ENCODE measurements at places on chromosomes 13 and 19.

- no peak for DNase-seq
These were observed 139.3 kb downstream of the PCDH9 start for GRCh38 chr13:67090856-67091255.

GRCh38 chr19:17520865-17521264 is 9.4 kb downstream of the PGLS start:
- no peak for DNase-seq

GRCh38 chr19:37979547-37980082 is 72.6 kb downstream of the SIPA1L3 start:
- DNase-seq: no peak

- DNase-seq: no peak
These were observed 151.5 kb downstream of the ZNF737 start for GRCh38 chr19:20414120-20414519.

GRCh38 chr19:42129399-42130253 is 2.6 kb downstream of the POU2F2 start:
- DNase-seq: no peak

DNA sequence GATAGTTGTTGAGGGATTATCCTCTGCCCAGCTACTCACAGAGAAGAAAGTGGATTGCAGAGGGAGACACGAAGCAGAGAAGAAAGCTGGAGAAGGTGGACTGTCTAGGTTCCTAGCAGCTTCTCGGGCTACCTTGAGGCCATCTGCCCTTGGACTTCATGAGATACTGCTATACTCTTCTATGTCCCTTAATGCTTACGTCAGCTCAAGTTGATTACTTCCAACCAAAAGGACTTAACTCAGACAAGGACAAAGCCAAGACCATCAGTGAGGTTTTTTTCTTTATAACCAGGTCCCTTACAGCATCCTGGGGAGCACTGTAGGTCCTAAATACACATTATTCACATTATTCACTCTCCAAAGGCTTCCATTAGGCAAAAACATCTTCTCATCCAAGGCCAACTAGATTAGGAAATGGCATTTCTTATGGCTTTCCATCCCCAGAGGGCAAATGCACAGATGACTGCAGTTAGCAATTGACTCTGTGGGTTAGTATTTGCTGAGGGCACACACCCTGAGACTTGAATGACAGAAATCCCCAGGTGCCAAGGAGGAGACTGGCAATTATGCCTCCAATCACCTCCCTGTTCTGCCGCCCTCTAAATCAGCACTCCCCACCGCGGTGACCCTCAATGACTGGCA is 4.1 kb upstream of the UBE2L5 start:
- no peak for DNase-seq

DNA sequence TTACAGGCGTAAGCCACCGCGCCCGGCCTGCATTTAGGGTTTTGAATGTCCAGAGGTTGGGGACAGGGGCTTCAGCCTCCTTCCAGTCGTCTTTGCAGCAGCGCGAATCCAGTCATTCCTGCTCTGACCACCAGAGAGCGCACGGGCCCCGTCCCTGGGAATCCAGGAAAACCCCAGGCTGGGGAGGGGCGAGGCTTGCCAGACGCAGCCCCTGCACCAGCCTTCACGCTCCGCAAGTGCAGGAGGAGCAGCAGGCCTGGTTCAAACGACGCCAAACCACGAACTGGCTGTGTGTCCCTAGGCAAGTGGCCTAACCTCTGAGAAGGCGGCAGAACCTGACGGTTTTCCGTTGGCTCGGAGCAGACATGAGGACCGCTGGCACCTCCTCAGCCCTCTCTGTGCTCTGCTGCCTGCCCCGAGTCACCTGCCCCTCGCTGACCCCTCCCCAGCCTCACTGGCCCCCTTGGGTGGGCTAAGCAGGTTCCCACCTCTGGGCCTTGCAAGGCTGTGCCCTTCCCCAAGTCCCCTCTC is 2.0 kb upstream of the RNF126 start:
- peak; percentile 87 for DNase-seq

DNA sequence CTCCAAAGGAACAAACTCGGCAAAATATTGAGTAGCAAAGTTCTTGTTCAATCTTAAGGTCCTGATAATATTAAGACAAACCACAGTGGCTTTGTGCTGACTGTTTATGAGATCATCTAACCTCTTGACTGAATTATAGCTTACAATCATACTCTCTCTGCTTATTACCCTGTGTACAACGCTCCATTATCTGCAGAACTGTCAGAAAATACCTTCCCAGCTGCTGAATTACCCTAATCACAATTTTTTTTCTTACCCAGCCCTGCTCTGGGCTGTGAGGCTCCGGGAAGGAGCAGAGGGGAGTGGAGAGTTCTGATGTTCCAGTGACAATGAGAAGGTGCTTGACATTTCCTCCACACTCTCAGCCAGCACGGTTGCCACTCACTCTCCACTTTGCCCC is 64.8 kb downstream of the DCT start:
- no peak for DNase-seq

- peak; percentile 61 for DNase-seq
These were observed 5.0 kb downstream of the ZSCAN5A start for GRCh38 chr19:56309511-56310185.

- DNase-seq: no peak
These were observed 91.3 kb upstream of the C1QTNF9B start for GRCh38 chr13:23988546-23989122.

GRCh38 chr19:58368561-58369360 is 6.2 kb upstream of the ZNF497 start:
- no peak for DNase-seq

DNA sequence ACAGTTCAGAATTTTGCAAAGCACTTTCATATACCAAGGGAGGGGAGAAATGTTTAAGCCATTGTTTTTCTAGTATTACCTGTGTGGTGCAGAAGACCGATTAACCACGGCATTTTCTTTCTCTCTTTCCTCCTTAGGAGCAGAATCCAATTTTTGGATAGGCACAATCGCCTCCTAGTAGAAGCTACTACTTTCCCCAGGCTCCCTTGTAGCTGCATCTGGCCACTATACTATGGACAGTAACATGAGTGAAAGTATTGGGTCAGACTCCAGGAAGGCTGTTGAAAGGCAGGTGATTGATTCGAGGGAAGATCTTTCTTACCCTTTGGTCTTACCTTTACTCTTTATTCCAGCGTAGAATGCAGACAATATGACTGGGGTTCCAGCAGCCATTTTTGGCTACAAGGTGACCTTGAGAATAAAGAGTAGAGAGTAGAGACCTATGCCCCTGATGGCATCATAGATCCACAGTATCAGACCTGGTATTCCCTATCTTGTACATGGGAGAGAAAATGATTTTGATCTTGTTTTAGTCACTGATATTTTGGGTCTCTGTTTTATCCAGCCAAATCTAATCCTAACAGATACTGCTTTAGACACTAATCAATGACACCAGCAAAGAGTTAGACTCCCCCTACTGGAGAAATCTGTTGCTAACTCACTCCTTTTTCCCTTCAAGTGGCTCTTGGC is 77.0 kb downstream of the LRRC63 start:
- DNase-seq: no peak

GRCh38 chr19:52343548-52343947 is 7.5 kb downstream of the ZNF610 start:
- DNase-seq: peak; percentile 30

- no peak for DNase-seq
These were observed 13.5 kb downstream of the PLPP2 start for GRCh38 chr19:277581-278165.

DNA sequence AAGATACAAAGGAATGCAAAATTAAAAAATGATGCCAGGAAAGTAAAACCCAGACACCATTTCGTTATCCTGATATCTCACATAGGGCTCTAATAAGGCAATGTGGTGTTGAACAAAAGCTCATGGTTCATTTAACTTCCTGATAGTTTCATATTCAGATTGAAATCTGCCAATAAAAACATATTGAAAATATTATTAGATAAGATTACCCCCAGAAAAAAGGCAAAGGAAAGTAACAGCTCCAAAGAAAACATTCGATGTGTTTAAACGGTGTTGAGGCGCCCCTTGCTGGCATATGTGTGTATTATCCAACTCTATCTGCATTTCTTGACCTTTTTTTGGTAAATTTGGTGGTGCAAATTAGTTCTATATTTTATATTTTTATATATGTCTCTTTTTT is 75.9 kb downstream of the ESD start:
- DNase-seq: peak; percentile 38
